T-helper 1 cell (primary cell): ENCODE measurements at places on chromosomes 12 and 14.

GRCh38 chr12:108094056-108094649, 34.9 kb upstream of the WSCD2 start:
- DNase-seq = no peak

DNA sequence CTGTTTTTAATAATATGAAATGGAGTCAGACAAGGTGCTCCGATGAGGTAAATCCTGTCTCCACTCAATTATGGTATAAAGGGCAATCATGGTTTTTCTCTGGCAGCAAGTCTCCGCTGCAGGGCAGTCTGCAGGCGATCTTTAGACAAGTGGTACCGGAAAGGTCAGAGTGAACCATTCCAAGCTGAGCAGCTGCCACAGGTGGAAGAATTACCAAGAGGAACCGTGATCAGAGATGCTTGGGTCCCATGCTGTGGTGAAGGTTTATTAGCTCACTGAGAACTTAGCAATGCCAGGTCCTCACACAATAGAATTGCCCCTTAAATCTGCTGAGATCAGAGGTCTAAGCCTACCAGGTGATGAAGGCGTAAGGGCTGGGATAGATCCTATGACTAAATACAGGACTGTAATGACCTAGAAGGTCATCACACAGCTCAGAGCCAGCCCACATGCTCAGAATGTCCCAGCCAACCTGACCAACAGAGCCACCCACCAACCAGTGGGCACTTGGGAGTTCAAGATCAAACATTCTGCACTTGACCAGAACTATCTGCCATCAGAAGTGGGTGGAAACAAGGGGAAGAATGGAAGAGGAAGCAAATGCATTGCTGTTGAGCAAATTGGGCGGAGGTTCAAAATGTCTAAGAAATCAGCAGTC, 175.2 kb upstream of the BCL2L14 start:
- DNase-seq = no peak

- peak; percentile 96 for DNase-seq
These were observed at the start of gene SPRYD3 for GRCh38 chr12:53079226-53080117. TSS of gene SPRYD3 (minus strand) at chr12:53079390. CDS start at chr12:53079333, 57 bp downstream.

GRCh38 chr12:60191676-60192359, 596.0 kb downstream of the SLC16A7 start:
- DNase-seq = no peak

GRCh38 chr12:126949558-126949957, 1317.4 kb upstream of the TMEM132C start:
- DNase-seq = no peak

DNA sequence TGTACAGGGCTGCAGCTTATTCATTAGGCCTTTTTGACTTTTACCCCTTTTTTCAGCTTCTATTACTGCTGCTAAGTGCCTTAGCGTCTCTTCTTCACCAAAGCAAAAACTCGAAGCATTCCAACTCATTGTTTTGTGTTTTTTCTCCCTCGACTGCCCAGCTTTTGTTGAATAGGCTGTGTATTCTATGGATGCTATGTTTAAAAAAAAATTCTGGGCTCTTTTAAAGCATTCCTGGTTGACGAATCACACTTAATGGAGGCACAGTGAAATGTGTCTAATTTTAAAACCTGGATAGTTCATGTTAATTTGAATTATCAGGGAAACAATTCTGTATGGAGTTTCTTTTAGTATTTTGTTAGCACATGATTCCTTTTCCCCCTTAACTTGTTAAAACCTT, 29.7 kb downstream of the KTN1 start:
- no peak for DNase-seq

- DNase-seq = no peak
These were observed 821.0 kb downstream of the TMEM121 start for GRCh38 chr14:106347291-106347778.

- no peak for DNase-seq
These were observed 130.8 kb downstream of the BCL11B start for GRCh38 chr14:99141236-99141635.

GRCh38 chr12:57099766-57100165, 10.9 kb downstream of the NAB2 start:
- DNase-seq = no peak

- no peak for DNase-seq
These were observed 188.5 kb downstream of the CCDC91 start for GRCh38 chr12:28378736-28379135.

GRCh38 chr14:69263771-69264170, 3.8 kb downstream of the GALNT16 start:
- no peak for DNase-seq

DNA sequence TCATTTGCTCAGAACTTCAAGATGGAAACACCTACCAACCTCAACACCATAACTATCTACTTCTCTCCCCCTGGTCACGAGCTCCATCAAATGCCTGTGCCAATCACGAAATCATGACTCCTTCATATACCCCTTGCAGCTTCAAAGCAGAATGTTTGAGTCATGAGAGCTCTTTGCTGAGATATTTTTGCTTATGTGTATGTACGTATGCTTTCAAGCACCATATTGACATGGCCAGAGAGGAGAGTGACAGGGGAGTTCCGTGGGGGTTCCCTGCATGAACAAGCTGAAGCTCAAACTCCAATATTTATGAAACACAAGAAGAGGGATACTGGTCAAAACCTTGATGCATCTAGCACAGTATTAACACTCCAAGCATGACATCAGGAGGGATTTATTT, 374.4 kb downstream of the DPF3 start:
- no peak for DNase-seq

GRCh38 chr14:74855945-74856344, 20.0 kb downstream of the PROX2 start:
- DNase-seq = no peak

DNA sequence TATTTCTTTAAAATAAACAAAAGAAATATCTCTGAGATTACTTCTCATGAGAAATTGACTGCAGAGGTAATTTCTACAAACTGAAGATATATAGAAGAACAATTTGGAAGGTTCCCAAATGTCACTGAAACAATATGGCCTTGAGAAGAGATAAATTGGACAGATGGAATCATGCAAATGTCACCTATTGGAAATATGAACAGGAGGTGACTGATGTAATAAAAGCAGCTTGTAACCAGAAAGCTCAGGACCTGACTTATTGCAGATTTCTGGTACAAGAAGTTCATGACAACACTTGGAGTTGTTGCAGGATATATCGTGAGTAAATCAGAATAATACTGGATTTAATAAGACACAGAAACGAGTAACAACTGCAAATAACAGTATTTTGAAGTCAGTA, 93.3 kb upstream of the TRHDE start:
- no peak for DNase-seq

DNA sequence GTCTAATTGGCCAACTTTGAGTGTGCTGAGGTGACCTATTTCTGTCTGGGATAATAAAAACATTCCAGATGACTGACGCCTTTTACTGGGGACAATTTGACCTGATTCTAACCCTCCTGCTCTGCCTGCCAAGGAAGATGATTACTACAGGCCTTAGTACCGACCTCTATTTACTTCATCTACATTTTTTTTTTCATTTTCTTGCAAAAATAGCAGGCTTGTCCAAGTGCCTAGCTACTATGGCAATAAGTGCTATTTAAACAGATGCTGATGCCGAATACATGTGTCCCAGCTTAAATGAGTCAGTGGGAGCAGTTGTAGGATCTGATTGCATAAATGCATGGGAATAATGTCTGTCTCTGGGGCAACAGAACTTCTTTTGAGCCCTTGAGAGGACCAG, 254.3 kb downstream of the RGS6 start:
- no peak for DNase-seq

- DNase-seq = no peak
These were observed 50.1 kb downstream of the WNK1 start for GRCh38 chr12:802242-803120.

- DNase-seq = no peak
These were observed 66.3 kb downstream of the MBIP start for GRCh38 chr14:36254020-36254624.

- DNase-seq = no peak
These were observed 14.6 kb upstream of the ATP2B1 start for GRCh38 chr12:89723276-89723675.

- no peak for DNase-seq
These were observed 15.0 kb upstream of the MDM2 start for GRCh38 chr12:68792952-68793351.

DNA sequence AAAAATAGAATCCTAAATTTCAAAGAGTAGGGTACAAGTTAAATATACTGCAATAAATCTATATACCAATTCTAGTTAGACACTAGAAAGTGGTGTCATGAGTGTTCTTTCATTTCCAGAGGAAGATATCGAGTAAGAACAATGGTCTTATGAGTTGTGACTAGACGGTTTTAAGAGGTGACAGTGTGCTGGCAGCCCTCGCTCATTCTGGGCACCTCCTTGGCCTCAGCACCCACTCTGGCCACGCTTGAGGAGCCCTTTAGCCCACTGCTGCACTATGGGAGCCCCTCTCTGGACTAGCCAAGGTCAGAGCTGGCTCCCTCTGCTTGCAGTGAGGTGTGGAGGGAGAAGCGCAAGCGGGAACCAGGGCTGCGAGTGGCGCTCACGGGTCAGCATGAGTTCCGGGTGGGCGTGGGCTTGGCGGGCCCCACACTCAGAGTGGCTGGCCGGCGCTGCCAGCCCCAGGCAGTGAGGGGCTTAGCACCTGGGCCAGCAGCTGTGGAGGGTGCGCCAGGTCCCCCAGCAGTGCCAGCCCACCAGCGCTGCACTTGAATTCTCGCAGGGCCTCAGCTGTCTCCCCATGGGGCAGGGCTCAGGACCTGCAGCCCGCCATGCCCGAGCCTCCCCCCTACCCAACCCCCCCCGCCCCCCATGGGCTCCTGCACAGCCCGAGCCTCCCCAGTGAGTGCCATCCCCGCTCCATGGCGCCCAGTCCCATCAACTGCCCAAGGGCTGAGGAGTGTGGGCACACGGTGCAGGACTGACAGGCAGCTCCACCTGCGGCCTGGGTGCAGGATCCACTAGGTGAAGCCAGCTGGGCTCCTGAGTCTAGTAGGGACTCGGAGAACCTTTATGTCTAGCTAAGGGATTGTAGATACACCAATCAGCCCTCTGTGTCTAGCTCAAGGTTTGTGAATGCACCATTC, 18.7 kb downstream of the PRKD1 start:
- no peak for DNase-seq

DNA sequence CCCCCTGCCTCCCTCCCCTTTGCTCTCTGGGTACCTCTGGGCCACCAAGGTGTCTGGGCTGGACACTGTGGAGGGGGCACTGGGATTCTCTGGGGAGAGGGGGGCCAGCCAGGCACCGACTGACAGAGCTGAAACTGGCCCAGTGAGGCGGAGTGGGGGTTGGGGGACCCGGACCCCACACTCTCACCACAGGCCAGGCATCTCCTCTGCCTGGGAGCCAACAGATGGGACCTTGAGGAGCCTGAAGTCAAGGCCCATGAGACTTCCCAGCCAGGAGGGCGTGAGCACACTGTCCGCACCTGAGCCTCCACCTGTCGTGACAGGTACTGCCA, 39.8 kb upstream of the PPP1R13B start:
- DNase-seq = no peak
